ENCODE measurements at places on chromosomes 7 and 10. TPM values are rescaled to one million over a fixed set of nuclear protein-coding genes. Genes with fewer than 3 reads are reported as not detected.

DNA sequence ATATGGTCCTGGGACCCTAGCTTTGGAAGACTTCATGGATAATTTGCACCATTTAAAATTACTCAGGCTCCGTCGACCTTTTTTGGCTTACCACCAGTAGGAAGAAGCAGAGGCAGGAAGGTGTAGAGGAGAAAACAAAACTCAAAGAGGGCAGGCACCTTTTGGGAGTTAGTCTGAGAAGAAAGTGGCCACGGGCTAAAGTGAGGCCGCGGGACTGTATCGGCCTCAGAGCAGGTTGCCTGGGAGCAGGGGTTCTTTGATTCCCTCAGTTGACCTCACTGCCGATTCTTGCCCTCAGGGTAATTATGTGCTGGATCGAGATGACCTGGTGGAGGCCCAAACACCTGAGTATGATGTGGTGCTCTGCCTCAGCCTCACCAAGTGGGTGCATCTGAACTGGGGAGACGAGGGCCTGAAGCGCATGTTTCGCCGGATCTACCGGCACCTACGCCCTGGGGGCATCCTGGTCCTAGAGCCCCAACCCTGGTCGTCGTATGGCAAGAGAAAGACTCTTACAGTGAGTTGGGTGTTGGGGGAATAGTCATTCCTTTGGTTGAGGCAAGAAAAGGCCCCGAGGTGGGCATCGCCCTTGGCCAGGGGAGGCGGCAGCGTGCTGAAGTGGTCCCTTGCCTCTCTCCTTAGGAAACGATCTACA lies 3.1 kb downstream of the MEPCE start:
- peak overlapping the region; percentile 91 for H3K4me3 ChIP-seq
- no peaks in the 10 kb centered on the region for H3K27me3 ChIP-seq
- no peak for DNase-seq
- H3K36me3 ChIP-seq: peaks cover 6% of the 10 kb centered on the region
- peak overlapping the region; percentile 98 for H3K27ac ChIP-seq
- peaks cover 53% of the 10 kb centered on the region for H3K4me1 ChIP-seq

- no peak for DNase-seq
- H3K27ac ChIP-seq: no peak overlapping the region
- H3K4me1 ChIP-seq: no peaks in the 10 kb centered on the region
- no peak overlapping the region for H3K4me3 ChIP-seq
- H3K27me3 ChIP-seq: peaks cover 29% of the 10 kb centered on the region
- no peaks in the 10 kb centered on the region for H3K36me3 ChIP-seq
Measured at GRCh38 chr10:33897291-33897752, 562.9 kb upstream of the NRP1 start.

Gene FBXO24
- 0.70 TPM for total RNA-seq

Gene EGR2
- 4.8 TPM for total RNA-seq

Gene SLC16A9
- 0.07 TPM for total RNA-seq
